A549 (cell line): ENCODE measurements at places on chromosomes 1 and 21.

- DNase-seq = no peak
Observed at GRCh38 chr1:116152950-116153691, 41.9 kb downstream of the MAB21L3 start.

DNA sequence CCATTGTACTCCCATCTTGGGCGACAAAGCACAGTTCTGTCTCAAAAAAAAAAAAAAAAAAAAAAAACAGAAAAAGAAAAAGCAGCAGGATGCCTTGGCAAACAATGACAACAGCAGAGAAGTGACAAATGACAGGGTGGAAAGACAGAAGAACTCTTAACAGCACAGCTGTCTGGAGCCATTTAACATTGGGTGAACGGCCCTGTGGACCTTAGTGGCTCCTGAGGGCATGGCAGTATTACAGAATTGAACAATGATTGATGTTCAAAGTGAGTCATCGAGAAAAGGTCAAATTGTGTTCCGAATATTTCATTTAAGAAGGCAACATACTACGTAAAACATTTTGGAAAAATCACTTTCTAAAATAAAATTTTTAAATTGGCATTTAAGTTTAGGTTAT is 30.0 kb downstream of the DNASE2B start:
- DNase-seq = no peak

GRCh38 chr1:77831976-77832711 is 52.7 kb downstream of the MIGA1 start:
- DNase-seq = no peak

- no peak for DNase-seq
Observed at GRCh38 chr1:241999026-241999425, at the start of gene MAP1LC3C. Gene MAP1LC3C (minus strand): TSS chr1:241999098. CDS start chr1:241999008, 90 bp downstream.

GRCh38 chr1:51058858-51059257 is 43.2 kb upstream of the C1orf185 start:
- peak; percentile 27 for DNase-seq

- DNase-seq = no peak
Observed at GRCh38 chr1:181043025-181043888, 9.5 kb downstream of the MR1 start.

DNA sequence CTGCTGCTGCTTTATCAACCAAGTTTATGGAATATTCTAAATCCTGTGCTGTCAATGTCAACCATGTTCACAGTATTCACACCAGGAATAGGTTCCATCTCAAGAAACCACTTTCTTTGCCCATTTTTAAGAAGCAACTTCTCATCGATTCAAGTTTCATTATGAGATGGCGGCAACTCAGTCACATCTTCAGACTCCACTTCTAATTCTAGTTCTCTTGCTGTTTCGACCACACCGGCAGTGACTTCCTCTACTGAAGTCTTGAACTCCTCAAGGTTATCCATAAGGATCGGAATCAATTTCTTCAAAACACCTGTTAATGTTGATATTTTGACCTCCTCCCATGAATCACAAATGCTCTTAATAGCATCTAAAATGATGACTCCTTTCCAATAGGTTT is 39.7 kb upstream of the IFNLR1 start:
- no peak for DNase-seq

- DNase-seq = no peak
Observed at GRCh38 chr1:223312705-223313414, 51.1 kb downstream of the SUSD4 start.

GRCh38 chr1:19113697-19114092 is 96.4 kb downstream of the UBR4 start:
- DNase-seq = peak; percentile 59

GRCh38 chr1:64856553-64856952 is 109.8 kb downstream of the JAK1 start:
- no peak for DNase-seq

GRCh38 chr1:160665330-160666078 is 18.7 kb upstream of the SLAMF1 start:
- no peak for DNase-seq

DNA sequence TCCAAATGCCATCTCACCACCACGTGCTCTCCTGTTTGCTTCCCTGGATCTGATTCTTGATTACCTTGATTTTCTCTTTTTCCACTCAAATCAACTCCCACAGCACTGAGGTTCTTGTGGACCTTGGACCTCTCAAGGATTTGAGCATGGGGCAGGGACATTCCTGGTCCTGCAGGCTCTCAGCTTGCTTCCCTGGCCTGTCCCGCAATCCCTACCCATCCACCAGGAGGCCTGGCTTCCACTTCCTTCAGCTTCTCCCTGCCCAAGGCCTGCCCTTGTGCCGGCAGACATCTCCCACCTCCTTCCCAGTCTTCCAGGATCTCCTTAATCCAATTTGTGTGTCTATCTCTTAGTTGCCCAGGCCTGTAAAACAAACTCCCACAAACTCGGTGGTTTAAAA is 21.6 kb downstream of the PLA2G2A start:
- peak; percentile 5 for DNase-seq

GRCh38 chr1:17798799-17799382 is 43.8 kb downstream of the ACTL8 start:
- DNase-seq = no peak

DNA sequence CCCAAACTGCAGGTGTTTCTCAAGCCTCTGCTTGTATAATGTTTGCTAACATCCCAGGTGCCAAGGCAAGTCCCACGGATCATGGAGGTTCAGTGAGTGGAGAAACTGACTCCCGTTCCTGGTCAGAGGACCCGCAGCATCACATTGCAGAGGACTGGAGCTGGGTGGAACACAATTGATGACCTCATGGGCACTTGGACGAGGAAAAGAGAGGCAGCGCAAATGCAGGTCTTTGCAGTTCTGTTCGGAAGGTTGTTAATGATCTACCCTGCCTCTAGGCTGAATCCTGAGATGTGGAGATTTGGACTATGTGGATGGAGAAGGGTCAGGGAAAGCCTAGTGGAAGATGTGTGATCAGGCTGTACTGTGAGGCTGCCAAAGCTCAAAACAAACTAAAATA is 192.9 kb downstream of the DUSP10 start:
- DNase-seq = no peak
